Stimulated activated CD8-positive, alpha-beta memory T cell treated with anti-CD3 and anti-CD28 coated beads, Interleukin-12 subunit alpha, Interleukin-12 subunit beta, amount 100 ng/mL, for 1 hour (primary cell): ENCODE measurements at places on chromosomes 2 and 18.
A peak's percentile ranks its signal among the peaks of the same experiment; 100 is the strongest.

- DNase-seq = no peak
Observed at GRCh38 chr2:54558188-54559005, 102.3 kb downstream of the SPTBN1 start.

- no peak for DNase-seq
Observed at GRCh38 chr2:127170452-127171197, 49.5 kb downstream of the CYP27C1 start.

- no peak for DNase-seq
Observed at GRCh38 chr18:55477860-55478581, 110.0 kb downstream of the TCF4 start.

DNA sequence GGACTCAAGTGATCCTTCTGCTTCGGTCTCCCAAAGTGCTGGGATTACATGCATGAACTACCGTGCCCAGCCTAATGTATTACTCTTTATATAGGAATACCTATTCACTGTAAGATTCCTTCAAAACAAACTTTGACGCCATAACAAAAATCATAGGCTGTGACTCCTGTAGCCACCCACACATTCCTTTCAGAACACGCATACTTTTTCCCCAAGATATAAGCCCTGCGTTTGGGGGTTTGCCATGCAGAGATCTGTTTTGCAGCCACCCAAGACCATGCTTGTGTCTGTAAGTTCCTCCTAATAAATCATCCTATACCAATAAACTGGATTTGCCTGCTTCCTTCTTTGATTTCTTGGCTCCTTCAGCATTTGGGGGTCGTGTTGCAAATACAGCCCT lies 46.0 kb upstream of the STON1 start:
- DNase-seq = no peak

- DNase-seq = no peak
Observed at GRCh38 chr2:9596621-9597311, 34.0 kb downstream of the YWHAQ start.

GRCh38 chr2:197938555-197938954 lies 134.2 kb downstream of the PLCL1 start:
- DNase-seq = no peak

GRCh38 chr2:144136297-144137010 lies 383.5 kb downstream of the ZEB2 start:
- no peak for DNase-seq

DNA sequence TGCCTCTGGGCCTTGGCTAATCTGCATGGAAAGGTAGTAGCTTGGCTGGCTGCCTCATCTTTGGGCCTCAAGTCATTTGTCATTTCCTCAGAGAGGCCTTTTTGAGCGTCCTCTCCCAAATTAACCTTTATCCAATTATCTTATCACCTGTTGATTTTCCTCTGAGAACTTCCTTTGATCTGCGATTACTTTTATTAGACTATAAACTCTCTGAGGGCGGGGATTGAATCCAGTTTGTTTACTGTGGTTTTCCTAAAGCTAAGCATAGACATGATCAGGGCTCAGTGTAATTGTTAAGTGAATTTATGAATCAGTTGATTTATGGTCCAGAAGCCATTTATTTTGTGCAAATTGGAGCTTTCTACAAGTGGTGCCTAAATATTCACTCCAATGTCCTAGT lies 7.5 kb downstream of the RPE start:
- DNase-seq = no peak

DNA sequence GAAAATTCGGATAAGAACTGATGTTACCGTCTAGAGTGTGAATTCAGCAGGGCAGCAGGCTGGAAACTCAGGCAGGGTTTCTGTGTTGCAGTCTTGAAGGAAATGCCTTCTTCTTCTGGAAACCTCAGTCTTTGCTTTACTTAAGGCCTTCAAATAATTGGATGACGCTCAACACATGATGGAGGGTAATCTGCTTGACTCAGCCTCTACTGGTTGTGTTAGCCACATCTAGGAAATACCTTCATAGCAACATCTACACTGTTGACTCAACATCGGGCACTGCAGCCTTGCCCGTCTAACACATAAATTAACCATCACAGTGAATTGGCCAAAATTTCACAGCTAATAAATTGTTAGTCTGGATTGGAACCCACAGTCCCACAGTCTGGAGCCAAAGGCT lies 37.2 kb downstream of the YPEL5 start:
- no peak for DNase-seq

DNA sequence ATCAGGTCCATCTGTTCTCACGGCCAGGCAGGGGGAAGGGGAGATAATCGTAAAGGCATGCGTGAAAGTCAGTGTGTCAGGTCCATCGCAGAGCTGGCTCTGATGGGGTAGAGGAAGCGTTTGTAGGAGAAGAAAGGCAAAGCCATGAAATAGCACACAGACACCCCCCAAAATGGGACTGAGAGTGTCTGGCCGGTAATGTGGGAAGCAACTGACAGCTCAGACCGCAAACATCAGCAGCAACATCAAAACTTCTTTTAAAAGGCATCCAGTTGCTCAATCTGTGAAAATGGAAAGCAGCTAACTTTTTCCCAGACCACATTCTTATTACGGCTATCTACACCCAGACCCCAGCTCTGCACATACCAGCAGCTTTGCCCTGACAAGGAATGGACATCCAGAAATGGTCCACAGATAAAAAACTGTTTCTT lies 232.6 kb downstream of the EN1 start:
- DNase-seq = no peak

GRCh38 chr18:47571957-47572356 lies 320.5 kb upstream of the SKOR2 start:
- no peak for DNase-seq

- DNase-seq = no peak
Observed at GRCh38 chr18:77023102-77023782, 109.3 kb downstream of the MBP start.

DNA sequence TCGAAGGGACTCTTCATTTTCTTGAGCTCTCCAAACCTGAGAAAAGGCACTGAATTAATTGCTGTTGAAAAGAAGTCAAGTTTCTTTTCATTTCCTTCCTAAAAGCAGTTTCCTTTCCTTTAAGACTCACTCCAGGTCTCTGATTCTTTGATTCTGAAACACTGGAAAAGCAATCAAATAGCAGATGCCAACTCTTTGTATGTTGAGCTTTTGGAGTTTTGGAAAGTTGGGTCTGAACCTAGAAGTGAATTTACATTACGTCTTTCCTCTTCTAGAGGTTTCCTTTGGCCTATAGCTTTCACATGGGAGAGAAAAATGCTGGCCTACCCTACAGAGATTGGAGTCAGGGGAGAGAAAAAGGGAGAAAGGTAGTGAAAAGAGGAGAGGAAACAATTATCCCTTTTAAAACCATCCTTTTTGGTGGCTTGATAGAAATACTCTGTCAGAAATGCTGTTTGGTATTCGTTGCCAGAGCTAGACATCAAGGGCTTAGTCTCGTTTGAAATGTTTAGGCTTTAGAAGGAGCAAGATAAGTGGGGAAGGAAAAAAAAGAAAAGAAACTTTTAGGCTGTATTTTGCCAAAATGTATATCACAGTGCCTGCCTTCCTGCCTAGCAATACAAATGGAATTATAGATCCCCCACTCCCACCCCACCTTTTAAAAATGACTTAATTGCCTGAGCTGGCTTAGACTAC lies 187.7 kb downstream of the PRPF40A start:
- no peak for DNase-seq

GRCh38 chr18:45596036-45596435 lies 19.2 kb upstream of the SLC14A2 start:
- no peak for DNase-seq

DNA sequence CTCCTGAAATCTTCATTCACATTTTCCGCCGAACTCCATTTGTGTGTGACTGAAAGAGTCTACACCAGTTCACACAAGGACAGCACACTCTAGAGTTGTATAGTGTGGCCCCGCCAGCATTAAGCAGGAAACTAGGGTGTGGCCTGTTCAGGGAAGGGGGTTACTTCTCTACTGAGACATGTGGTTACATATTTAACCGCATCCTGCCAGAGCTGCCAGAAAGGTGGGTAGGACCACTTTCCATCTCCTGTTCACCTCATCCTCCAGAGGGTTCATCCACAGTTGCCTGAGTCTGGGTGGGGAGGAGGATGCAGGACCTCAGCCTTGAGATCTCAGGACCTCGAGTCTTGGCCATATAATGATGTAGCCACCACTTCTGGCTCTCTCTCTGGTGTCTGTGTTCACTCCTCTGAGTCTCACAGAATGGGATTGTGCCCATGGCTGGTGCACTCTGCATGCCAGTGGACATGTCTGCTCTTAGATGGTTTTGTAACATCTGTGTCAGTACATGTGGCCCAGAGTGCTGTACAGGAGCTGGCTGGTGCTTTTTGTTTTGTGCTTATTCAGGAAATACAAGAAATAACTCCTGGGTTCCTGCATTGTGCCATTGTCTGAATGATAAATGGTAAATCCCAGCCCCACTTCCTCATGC lies 7.7 kb upstream of the SP140L start:
- DNase-seq = peak; percentile 53

GRCh38 chr18:32771169-32771751 lies 1.6 kb downstream of the KLHL14 start:
- no peak for DNase-seq

DNA sequence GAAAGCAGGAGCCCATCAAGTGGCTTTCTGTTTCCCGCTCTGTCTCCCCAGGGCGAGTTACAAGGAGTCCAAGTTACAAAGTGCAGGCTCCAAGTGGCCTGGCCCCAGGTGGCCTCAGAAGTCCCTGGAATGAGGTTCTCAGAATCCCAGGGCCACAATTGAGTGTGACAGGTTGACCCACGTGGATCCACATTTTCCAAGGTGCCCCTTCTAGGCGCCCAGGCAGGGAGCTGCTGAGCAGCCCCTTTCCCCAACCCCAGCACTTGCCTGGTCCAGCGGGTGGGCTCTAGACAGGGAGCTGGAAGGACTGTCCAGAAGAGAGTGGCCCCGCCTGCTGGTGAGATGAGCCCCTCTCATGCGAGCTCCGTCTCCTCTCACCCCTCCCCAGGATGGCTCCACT lies 253.4 kb downstream of the CYP26B1 start:
- no peak for DNase-seq

DNA sequence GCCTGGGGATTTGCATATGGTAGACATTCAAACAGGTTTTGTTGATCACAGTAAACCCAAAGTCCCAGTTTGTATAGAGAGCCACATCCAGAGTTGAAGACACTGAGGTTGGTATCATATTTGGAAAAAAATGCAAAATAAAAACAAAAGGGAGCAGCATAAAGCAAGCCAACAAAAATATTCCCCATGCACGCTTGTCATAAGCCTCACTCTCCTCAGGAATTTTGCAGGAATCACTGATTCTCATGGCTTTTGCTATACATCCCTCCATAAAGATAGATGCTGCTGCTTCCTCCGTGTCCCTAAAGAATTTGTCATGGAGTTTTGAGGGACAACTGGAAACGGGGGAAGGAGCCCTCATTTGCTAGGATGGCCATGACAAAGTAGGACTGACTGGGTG lies 108.8 kb upstream of the TCF4 start:
- DNase-seq = no peak

DNA sequence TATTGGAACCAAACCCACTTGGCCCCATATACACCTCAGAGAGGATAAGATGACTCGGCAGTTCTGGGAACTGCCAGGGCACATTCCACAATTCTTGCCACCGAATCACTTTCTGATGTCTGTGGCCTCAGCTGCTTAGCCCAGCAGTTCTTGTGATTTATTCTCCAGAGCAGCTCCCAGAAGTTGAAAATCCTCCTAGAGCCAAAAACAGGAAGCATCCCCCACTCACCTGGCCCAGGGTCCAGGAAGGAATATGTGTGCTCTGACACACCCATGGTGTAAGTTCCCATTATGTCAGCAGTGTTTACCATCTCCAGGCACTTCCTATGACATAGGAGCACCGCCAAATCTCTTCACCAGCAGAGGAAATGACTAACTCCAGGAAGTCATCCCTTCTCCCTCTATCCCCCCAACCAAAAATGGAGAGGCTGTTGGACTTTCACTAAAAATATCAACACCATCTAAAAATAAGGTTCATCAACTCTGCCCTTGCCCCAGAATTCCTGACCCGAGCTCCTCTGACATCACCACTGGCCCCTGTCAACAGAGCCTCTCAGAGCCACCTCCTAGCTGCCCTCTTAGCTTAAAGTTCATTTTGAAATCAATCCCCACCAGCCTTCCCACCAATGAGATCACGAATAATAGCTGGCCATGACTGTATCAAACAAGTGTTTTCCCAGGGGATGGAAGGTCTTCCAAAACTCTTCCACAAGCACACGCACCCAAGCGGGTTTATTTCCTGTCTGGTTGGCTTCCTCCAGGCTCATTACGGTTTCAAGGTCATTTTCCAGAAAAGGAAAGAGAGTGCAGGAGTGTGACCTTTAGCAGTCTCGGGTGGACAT lies 223.1 kb upstream of the PARD3B start:
- DNase-seq = no peak

DNA sequence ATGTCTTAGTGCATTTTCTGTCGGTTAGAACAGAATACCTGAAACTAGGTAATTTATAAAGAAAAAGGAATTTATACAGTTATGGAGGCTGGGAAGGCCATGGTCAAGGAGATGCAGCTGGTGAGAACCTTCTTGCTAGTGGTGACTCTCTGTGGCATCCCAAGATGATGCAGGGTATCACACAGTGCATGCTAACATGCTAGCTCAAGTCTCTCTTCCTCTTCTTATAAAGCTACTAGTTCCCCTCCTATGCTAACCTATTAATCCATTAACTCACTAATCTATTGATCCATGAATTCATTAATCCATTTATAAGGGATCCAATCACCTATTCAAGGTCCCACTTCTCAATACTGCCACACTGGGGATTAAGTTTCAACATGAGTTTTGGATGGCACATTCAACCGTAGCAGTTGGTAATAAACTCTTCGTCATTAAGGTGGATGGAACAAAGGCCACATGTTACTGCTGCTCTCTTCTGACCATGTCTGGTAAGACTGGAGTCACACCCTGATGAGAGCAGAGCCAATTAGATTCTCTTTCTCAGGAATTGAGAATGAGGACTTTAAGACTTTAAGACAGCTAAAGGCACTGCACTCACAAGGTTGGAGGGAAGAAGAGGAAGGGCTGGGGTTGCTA lies 211.6 kb upstream of the SMAD7 start:
- DNase-seq = no peak

DNA sequence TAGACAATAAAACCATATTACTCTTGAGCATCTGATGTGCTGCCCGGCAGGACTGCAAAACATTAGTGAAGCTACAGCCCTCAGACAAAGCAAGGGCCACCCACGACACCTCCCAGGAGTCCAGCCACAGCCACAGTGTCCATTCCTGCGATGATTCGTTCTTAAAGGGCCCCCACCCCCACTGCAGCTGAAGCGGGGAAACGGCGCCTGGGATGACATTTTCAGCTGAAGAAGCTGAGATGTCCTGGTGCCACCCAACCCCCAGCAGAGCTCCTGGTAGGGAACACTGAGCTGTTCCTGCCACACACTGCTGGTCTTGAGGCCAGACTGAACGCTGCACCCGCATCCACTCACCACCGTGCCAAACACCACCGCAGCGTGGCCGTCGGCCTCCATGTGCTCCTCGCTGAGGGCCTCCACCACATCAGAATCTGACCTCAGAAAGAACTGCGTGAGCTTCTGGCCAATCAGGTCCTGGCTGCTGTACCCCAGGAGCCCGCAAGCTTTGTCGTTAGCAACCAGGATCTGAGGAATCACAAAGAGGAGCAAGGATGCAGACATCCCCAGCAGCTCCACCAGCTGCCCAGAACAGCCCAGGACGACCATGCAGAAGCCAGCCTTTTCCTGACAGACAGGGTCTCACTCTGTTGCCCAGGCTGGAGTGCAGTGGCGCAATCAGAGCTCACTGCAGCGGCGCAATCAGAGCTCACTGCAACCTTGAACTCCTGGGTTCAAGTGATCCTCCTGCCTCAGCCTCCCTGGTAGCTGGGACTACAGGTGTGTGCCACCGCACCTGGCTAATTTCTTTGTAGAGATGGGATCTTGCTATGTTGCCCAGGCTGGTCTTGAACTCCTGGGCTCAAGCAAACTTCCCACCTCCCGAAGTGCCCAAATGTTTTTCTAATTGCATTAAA lies 9.5 kb downstream of the PASK start:
- DNase-seq = no peak
